ENCODE measurements at places on chromosomes 6 and 20.

DNA sequence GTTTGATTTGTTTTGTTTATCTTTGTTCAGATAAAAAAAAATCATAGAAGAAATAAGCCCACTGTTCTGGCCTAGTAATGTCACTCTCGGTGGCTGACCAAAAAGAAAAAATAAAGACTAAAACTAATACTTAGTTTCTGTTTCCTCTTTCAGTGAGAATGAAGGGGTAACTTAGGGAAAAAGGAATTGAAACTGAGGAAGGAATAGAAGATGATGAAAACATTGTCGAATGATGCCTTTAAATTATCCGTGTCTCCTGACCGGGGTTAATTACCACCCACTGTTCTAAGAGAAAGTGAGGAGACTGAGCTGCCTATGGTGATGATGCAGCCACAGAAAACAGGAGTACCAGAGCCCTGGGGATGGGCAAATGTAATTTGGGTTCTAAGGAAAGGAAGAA is 73.1 kb downstream of the PTCHD4 start:
- DNase-seq = no peak

DNA sequence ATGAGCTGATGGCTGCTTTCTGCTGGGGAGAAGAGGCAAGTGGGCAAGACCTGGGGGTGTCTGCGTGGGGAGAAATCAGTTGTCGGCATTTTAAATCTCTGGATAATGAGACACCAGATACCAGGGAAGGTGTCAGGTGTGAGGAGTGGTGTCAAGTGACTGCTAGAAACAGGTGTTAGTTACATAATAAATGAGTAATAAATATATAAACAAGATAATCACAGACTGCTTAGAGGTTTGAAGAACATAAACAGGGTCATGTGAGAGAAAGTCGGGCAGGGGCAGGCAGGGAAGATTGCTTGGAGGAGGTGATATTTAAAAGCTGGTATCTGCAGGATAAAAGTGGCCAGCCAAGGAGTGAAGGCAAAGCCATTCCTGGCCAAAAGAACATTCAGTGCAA is 87.2 kb upstream of the RIN2 start:
- no peak for DNase-seq

GRCh38 chr6:104548297-104548696 is 311.4 kb downstream of the HACE1 start:
- DNase-seq = no peak

GRCh38 chr20:28562510-28562898 is 2695.0 kb upstream of the DEFB115 start:
- no peak for DNase-seq

DNA sequence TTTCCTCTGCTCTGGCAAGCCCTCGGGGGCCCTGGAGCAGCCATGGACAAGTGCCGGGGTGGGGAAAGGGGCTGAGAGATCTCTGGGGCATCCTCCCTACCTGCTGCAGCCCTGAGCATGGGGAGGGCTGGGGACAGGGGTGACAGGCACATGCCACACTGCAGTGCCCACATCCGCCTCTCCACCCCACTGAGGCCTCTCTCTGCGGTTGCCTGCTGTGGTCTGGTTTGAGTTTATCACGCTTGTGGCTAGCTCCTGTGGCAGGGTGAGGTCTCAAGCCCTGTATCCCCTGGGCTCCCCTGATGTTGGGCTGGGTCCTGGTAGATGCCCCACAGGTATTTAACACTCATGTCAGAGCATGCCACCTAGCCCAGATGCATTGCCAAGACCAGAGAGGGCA is 52.9 kb upstream of the MLN start:
- DNase-seq = peak; percentile 28

DNA sequence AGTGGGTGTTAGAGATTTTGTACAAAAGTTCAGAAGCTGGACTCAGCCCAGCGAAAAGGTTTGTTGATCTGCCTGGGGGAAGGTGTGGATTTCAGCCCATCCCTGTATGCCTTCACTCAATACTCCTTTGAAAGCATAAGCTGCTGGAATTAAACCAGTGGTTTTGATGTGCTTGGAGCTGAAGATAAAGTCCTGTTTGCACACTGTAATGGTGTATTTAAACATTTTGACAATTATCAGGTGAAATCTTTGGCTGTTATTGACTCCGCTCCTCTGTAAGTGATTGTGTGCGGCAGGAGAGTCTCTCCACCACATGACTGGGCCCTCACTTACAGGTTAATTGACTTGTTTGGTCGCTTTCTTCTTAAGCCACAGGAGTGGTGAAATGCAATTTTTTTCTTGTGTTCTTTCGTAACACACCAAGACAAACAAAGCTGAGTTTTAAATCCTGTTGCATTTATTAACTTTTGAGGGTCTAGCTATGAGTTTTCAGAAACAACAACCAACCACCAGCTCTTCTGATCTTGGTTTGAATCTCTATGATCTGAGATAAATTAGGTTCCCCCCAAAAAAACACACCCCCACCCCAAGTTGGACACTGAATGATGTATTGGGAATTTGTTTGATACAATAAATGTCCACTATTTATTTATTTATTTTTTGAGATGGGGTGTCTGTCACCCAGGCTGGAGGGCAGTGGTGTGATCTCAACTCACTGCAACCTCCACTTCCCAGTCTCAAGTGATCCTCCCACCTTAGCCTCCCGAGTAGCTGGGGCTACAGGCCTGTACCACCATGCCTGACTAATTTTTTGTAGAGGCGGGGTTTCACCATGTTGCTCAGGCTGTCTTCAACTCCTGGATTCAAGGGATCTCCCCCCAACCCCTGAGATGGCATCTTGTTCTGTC is 46.3 kb upstream of the NCOA3 start:
- no peak for DNase-seq

- DNase-seq = no peak
These were observed 248.0 kb downstream of the PHF3 start for GRCh38 chr6:63883597-63883996.

GRCh38 chr20:52824494-52825216 is 147.5 kb upstream of the TSHZ2 start:
- no peak for DNase-seq

DNA sequence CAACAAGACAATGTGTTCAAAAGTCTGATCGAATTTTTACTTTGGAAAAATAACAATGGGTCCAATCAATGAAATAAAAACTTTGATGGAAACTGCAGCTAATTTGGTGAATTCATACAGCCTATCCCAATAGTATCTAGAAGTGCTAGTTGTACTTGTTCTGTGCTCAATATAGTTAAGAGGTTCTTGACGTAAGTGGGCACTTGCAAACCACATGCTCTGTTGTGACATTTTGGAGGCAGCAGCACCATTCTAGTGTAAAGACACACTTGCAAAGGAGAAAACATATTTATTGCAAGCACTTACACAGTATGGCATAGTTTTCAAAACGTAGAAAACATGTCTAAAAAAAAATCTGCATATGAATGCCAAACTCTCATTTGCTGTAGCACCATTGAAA is 6.7 kb upstream of the KLHL31 start:
- DNase-seq = no peak

DNA sequence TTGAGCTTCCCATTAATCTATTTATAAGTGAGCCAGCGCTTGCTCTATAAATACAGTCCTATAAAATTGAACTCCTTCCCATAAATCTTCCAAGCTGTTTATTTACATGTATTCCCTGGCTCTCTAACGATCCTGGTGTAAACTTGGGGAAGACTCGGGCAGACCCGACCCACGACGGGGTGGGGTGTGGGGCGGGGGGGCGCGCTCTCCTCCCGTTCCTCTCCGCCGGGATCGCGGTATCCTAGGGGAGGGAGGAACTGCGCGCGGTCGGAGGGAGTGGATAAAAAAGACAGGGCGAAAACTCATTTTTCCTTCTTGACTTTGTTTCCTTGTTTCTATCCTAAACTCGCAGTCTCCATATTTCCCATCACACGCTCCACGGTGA is 31.1 kb downstream of the TFAP2B start:
- no peak for DNase-seq

GRCh38 chr6:118844915-118845314 is 49.0 kb upstream of the ASF1A start:
- no peak for DNase-seq

- no peak for DNase-seq
These were observed 133.8 kb downstream of the BACH2 start for GRCh38 chr6:90162648-90163387.

DNA sequence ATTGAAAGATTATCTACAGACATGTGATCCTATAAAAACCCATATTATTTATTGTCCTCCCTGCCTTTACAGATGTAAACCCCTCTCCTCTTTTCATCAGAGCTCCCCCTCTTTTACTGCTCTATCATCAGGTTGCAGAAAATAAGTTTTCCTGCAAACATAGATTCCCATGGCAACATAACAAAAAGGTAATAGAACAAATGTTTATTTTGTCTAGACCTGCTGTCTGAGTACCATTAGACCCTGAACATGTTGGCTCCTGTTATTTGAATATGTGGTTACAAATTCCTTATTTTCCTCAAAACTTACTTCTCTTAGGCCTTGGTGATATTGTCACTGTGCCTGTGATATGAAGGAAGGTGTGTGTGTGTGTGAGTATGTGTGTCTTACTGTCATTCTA is 11.5 kb downstream of the MAPK14 start:
- DNase-seq = no peak

GRCh38 chr6:43834528-43835155 is 64.6 kb downstream of the VEGFA start:
- DNase-seq = no peak

GRCh38 chr6:111591901-111592461 is 13.7 kb downstream of the TRAF3IP2 start:
- no peak for DNase-seq

DNA sequence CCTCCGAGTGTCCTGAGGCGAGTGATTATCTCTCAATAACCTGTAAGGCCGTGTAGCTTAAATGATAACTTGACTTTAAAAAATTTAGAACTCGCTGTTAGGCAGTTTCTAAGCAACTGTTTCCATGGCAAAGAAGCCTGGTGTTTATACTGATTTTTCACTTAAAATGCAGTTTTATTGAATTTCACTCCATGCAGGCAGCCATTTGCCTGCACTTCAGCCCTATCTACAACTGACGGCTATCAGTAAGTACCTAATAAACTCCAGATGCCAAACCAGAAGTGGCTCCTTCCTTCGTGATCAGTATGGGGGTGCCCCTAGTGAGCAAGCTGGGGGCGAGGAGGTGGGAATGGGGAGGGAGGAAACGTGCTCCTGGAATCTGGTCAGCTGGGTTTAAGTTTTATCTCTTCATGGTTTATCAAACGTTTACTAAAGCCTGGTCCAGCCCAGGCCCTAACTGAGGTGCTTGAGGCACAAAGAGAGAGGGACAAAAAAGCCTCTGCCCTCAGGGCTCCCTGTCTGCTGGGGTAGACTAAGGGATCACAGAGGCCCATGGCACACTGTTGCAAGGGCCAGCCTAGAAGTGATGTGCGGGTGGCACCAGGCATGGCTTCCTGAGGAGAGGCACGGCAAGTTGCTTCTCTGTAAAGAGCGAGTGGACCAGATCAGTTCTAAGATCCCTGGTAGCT is 45.5 kb downstream of the TTI1 start:
- DNase-seq = no peak

DNA sequence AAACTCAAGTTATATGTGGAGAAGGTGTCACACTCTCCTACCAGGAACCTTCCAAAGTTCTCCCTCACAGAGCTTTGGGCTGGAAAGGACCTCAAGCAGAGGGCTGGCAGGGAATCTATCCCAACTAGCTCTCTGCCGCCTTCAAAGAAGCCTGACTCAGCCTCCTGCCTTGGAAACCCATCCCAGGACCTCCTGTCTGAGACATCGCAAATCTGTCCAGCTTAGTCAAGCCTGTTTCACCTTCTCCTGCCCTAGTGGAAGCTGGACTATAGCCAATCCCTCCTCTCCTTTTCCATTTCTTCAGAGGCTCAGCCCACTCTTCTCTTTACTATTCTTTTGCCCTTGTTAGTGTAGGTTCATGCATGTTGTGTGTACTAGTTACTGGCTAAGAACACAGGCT is 48.2 kb upstream of the FOXP4 start:
- no peak for DNase-seq

- DNase-seq = no peak
These were observed 130.0 kb upstream of the ARG1 start for GRCh38 chr6:131443014-131443413.

DNA sequence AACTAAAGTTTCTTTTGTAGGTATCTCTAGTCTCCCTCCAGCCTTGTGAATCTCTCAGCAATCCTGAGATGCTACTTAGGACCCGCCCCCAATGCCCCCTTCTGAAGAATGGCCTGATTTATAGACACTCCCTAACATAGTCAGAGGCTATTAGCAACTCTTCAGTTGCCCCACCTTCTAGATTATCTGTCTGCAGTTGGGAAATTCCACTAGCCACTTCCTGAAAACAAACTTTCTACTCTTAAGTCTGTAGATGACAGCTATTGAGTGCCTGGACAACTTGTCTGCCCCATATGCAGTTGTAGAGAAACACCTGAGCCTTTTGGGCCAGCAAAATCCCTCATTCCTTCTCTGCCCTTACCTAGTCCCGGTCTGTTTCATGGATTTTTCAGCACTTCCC is 188.2 kb upstream of the PREP start:
- DNase-seq = no peak

GRCh38 chr6:113758826-113759574 is 98.1 kb upstream of the MARCKS start:
- no peak for DNase-seq

DNA sequence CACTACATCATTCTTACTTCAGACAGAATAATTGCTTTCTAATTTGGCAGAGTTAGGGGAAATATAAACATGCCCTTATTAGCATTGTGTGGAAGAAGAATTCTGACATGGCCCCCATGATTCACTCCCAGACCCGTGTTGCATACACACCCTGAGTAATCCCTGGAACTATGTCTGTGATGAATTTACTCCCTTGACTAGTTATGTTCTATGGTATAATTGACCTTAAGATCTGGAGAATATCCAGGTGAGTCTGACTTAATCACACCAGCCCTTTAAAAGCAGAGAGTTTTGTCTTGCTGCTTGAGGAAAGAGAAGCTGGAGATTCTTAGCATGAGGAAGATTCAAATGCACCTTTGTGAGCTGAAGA is 262.9 kb downstream of the SOX4 start:
- DNase-seq = no peak

GRCh38 chr20:23436681-23437080 is 2.8 kb upstream of the CSTL1 start:
- no peak for DNase-seq

DNA sequence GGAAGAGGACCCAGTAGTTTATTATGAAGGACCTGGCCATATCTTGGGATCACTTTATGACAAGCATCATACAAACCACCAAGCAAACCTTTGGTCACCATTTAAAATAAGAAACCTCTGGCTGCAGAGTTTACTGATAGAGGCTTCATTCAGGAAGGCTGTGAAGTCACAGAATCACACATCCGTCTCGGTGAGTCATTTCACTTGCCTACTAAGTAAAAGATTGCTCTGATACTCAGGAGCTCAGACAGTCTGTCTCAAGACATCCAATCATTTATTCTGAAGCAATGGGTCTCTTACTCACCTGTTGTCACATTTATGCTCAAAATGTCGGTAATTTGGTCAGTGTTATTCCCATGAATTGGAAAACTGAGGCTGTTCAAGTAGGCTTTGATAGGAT is 33.7 kb downstream of the ADGRF5 start:
- DNase-seq = no peak

Data from activated CD4-positive, alpha-beta T cell treated with anti-CD3 and anti-CD28 coated beads, Interleukin-2, amount 50 U/mL, for 4 hours (primary cell).